ENCODE measurements at places on chromosomes 7 and 10. TPM values are rescaled to one million over a fixed set of nuclear protein-coding genes. Genes with fewer than 3 reads are reported as not detected.

DNA sequence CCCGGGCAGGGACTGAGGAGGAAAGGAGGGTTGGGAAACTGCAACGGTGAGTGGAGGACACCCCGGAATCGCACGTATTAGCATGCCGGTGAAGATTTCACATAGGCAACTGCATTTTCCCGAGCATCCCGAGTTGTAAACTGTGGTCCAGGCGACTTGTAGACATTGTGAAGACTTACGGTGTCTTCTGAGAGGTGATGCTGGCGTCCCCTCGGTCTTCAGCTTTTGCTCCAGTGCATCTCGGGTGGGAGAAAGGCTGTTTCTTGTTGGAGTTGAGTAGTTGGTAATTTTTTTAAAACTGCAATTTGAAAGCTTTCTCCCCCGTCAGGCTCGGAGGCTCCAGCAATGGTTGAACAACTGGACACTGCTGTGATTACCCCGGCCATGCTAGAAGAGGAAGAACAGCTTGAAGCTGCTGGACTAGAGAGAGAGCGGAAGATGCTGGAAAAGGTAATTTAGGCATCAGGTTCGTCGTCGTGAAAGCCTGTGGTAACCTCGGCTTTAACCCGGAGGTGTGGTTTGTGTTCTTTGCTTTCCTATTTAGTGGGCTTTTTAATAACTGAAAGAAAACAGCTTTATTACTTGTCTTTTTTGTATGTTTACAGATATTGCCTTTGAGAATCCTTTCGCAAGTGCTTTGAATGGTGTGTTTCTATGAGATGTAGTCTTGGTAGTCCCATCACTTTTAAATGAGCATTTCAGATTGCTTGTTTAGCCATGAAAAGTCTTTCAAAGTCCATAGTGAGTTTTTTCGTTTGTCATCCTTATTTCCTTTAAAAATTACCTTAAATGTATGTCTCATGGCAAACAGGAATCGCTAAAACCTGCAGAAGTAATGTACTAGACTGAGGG is 687 bp downstream of the HELLS start:
- peak; percentile 26 for DNase-seq

- no peak for DNase-seq
These were observed 167.8 kb downstream of the CHN2 start for GRCh38 chr7:29362380-29362779.

GRCh38 chr7:149296368-149296767 is 34.4 kb downstream of the ZNF783 start:
- DNase-seq: no peak

- DNase-seq: peak; percentile 87
These were observed at the start of gene PDK4 for GRCh38 chr7:95596198-95597063. Gene PDK4, minus strand, starts transcription at chr7:95596516. Its CDS starts 223 bp downstream, at chr7:95596293.

GRCh38 chr7:87574630-87575029 is 26.1 kb downstream of the ABCB1 start:
- no peak for DNase-seq

DNA sequence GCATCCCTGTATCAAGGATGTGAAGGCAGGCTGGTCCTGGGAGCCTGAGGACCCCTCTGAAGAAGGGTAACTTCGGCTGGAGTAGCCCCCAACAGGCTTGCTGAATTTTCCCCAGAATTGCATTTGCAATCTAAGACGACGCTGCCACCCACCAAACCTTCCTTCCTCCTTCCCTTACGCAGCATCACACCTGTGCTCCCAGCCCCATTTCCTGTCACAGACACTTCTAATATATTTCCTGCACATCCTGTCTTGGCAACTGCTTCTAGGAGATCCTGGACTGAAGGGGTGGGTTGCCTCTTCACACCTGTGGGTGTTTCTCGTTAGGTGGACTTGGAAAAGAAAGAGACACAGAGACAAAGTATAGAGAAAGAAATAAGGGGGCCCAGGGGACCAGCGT is 9.4 kb upstream of the PGAM1 start:
- no peak for DNase-seq

DNA sequence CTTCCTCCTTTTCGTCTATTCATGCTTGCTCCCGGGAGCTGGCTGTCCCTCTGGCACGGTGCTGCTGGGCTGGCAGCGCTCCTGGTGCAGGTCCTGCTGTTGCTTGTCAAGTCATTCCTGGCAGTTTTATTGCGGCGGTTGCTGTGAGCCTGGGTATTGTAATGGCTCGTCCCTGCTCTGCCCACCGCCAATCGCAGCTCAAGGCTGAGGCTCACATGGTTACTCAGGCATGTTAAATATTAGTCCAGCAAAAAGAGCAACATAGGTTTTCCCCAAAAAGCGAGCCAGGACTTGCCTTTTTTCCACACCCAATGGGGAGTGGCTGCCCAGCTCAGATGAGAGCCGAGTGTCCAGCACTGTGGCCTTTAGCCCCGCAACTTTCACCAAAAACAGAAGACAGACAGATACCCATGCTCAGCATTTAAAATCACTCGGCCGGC is 492.9 kb upstream of the FOXK1 start:
- DNase-seq: peak; percentile 58

DNA sequence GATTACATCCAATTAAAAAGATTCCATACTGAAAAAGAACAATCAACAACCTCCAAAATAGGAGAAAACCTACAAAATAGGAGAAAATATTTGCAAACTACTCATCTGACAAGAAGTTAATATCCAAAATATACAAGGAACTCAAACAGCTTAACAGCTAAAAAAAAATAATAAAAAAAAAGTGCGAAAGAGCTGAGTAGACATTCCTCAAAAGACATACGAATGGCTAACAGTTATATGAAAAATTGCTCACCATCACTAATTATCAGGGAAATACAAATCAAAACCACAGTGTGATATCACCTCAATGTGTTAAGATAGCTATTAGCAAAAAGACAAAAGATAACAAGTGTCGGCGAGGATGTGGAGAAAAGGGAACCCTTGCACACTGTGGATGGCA is 450.3 kb downstream of the PHTF2 start:
- DNase-seq: no peak

DNA sequence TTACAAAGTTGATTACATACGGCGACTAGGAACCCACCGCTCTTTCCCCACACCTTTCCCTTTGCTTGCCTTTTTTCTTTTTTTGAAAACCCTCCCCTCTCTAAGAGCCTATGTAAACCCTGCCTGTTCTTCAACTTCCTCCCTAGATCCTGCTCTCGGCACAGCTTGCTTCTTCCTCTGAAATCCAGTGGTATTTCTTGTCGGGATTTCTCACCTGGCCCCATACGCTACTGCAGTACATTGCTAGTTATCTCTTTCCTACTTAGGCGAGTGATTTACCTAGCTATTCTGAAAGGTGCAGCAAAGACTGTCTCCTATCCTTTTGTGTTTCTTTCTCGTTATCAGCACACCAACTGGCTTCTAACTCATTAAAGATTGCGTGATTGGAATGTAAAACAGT is 371.1 kb downstream of the PRPF18 start:
- no peak for DNase-seq

DNA sequence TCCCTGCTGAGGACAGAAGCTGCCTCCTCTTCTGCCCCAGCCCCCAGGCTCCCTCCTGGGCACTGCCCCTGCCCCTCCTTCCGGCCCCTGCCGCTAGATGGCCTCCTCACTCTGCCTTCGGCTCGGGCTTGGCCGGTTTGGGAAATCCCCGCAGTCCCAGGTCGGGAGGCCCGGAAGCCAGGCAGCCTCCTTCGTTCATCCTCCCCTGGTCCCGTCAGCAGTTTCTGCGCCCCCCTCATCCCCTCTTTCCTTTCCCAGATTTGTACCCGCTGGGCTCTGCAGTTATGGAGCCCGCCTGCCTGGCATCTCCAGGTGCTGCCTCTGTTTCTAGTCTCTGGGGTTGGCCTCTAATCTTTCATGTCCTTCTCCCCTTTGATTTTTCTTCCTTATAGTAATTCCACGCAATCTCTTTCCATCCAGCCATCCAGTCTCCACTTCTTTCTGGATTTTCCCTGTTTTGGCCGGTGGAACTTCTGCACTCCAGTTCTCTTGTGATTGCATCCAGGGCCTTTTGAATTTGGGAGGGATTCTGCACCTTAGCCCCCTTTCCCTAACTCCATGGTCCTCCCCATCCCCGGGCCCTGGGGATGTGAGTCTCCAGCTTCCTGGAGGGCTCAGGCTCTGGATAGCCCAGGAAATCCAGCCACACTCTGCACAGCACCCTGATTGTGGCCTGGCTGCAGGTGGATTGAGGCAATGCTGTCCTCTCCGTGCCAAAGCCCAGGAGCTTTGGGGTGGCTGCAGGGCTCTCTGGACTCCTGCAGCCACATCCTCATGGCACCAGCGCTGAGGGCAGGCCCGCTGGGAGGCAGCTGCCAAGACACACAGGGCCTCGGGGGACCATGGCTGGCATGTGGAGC is 3.3 kb upstream of the SHH start:
- no peak for DNase-seq

GRCh38 chr10:87507879-87508483 is 3.3 kb downstream of the MINPP1 start:
- DNase-seq: no peak

- no peak for DNase-seq
These were observed 511.0 kb downstream of the GFRA1 start for GRCh38 chr10:115762029-115762428.

GRCh38 chr10:30834651-30835050 is 197.0 kb downstream of the ZNF438 start:
- no peak for DNase-seq

GRCh38 chr7:12674861-12675260 is 12.6 kb upstream of the ARL4A start:
- no peak for DNase-seq

GRCh38 chr10:52284416-52285013 is 29.6 kb upstream of the DKK1 start:
- DNase-seq: no peak

- peak; percentile 44 for DNase-seq
These were observed 33.1 kb downstream of the SMC3 start for GRCh38 chr10:110600487-110601101.

- no peak for DNase-seq
These were observed 98.2 kb upstream of the PDGFA start for GRCh38 chr7:617614-618538.

- no peak for DNase-seq
These were observed 72.5 kb upstream of the TPK1 start for GRCh38 chr7:144908324-144908723.

DNA sequence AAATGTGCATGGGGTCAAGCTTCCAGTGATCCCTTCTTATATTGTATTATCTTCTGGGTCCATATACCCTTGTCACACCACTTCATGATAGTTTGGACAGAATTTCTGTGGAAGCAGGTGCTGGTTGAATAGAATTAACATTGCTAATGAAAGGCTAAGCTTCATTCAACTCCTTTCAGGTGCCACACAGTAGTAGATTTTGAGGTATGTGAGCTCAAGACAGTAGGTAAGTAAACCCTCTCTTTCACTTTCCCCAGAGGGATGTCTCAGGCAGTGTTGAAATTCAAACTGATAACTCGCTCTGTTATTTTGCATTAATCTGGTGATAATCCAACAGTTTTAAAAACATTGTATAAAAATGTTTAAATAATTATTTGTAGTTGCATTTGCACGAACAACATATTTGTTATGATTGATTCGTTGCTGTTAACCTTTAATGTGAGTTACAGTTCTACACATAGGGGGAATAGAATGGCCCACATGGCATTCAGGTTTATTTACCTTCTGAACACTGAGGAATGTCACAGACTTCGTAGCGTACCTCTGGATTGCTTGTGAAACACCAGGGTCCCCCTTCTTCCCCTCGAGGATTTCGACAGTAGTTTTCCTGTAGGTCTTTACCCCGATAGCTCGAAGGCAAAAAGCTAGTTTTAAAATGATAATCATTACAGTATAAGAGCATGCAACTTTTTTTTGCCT is 18.1 kb downstream of the HGF start:
- no peak for DNase-seq

DNA sequence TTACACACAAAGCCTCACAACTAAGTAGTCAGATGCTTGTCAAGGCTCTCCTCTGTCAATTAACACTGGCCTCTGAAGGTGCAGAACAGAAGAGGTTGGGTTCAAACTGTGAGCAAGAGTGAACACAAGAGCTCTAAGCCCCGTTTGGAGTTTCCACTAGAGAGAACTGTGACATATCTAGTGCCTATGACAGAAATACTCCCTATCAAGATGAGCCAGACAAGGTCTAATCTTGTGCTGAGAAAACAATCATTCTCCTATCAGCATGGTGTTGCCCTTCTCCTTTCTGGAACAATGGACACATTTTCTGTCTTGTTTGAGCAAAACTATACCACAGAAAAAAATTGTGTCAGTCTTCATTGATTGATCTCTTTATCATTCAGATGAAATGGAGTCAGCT is 62.4 kb upstream of the CCDC71L start:
- no peak for DNase-seq

DNA sequence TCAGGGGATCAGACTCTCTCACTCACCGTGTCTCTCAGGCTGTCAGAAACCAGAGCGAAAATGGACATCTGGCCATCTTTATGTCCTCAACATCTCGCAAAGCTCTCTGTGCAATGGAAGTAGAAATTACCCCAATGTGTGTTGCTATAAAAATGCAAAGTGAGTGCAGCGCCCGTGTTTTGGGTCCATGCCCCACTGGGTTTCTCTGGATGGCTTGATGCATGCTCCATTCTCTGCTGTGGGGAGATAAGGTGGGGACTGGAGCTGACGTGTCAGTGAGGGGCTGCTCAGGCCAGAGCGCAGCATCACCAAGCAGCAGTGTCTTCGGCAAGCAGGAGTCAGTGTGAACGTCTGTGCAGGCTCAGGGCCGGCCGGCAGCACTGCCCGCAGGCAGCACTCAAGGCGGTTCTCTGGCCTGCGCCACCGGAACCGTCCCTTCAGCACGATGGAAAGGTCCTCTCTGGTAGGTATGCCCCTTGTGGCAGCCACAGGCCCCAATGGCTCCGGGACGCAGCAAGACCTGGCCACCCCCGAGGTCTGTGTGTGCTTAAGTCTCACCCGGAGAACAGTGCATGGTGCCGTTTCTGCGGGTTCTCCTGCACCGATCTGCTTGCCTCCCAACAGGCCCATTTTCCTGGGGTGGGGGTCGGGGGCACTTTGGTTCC is 30.2 kb downstream of the WDR86 start:
- no peak for DNase-seq

DNA sequence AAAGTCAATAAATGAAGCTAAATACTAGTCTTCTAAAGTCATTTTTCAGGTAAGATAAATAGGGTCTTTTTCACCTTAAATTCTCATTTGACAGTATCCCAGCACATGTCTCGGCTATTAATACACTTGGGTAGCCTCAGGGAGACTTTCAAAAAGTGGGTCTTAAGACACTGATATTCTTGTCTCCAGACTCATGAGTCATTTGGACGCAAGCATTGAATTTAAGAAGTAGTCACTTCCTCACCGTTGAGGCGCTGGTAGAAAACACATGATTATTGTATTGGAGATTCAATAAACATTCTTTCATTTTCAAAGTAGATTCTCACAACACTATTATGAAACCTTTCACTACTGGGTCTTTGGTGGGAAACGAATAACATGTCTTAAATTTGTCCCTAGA is 108.9 kb upstream of the SP8 start:
- no peak for DNase-seq

GLI3 gene
- 18.9 TPM for polyA plus RNA-seq

ZP3 gene
- polyA plus RNA-seq: 3.3 TPM

HTR5A gene
- not detected for polyA plus RNA-seq

SLC26A3 gene
- 0.10 TPM for polyA plus RNA-seq

TCF7L2 gene
- 50.4 TPM for polyA plus RNA-seq

REEP3 gene
- 34.1 TPM for polyA plus RNA-seq

CPN1 gene
- polyA plus RNA-seq: 3.0 TPM

IQCE gene
- 26.5 TPM for polyA plus RNA-seq

KIAA1217 gene
- polyA plus RNA-seq: 114 TPM

HOXA5 gene
- 76.0 TPM for polyA plus RNA-seq

NODAL gene
- 0.67 TPM for polyA plus RNA-seq

Data from left kidney (tissue), 8 donors.